ENCODE measurements at places on chromosomes 7 and 10.

DNA sequence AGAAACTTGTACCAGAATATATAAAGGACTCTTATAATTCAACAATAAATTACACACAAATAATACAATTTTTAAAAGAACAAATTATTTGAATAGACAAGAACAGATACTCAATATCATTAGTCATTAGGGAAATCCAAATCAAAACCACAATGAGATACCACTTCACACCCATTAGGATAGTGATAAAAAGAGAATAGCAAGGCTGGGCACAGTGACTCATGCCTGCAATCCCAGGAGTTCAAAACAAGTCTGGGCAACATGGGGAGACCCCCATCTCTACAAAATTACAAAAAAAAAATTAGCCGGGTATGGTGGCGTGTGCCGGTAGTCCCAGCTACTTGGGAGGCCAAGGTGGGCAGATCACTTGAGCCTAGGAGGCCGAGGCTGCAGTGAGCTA lies 52.2 kb upstream of the KCNIP2 start:
- no peak for DNase-seq

DNA sequence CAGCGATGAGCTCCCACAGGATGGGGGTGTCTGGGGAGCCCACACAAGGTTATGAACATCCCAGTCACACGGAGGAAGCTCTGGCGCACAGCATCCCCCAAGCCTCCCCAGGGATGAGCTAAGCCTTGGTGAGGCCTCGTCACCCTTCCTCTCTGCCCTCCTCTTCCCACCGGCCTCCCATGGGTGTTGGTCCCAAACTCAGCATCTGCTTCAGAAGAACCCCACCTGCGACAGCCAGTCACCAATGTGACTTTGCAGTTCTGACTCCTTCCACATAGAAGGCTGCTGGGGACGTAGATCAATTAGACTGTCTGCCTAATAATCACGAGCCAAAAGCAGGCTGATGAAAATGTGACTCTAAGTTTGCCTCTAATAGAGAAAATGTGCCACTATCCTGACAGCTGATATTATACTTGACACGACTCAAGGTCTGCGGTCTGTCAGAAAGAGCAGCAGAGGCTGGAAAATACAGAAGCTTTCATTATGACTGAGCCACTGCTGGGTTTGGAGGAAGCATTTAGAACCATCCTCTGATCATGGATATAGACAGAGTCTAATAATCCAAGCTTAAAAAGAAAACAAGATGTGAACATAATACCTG lies 116.0 kb upstream of the PFKP start:
- DNase-seq = no peak

DNA sequence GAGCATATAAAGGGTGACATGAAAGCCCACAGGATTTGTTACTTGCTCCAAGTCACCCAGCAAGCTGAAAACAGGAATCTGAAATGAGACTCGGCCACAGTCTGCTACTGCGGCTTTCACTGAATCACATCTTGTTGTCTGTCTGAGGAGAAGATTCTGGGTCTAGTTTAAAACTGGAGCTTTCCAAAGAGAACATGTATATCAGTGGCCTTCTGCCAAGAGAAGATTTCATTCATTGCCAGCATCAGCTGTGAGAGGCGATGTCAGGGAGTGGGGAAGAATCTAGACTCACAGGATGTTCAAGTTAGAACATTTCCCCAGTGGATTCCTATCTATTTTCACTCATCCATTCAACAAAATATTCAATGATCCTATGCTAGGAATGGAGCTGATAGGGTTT lies 122.8 kb downstream of the GALNT17 start:
- no peak for DNase-seq

DNA sequence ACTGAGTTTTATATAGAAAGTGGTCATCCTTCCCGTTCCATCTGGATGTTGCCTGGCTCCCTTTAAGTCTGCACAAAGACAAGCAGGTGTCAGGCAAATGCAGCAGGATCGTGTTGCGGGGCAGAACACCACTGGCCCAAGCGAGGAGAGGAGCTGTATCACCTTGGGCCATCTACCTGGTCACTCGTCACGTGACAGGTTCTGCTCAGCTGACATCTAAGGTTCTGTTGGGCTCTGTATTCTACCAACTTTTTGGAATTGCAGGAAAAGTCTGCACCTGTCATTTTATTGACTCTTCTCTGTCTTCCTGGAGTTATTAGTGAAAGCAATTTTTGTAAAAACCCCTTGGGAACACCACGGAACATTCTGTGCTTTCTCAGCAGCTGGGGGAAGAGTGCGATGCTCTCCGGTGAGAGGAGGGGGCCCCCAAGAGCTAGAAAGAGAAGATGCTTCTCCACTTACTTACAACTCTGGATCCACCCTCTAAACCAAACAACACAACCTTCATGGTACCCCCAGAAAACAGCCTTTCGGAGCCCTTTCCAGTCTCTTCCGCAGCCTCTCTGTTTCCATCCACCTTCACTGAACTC lies 83.4 kb upstream of the NMT2 start:
- no peak for DNase-seq

DNA sequence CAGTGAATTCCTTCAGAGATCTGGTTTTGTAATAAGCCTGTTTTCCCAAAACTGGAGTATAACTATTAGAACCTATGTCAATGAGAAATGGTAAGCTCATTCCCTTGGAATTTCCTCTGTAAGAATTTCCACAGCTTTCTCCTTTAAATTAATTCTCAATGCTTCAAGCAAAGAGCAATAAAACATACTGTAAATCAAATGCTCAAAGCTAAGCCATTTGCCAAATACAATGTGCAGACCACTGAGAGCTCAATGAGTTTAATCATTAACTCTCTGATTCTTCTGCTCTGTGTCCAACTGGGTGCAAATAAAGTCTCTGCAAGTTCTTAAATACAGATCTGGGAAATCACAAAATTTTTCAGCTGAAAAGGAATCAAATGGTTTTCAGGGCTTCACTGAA lies 227.6 kb upstream of the IMMP2L start:
- DNase-seq = no peak

- DNase-seq = no peak
Measured at GRCh38 chr7:34058801-34059135, 153.4 kb downstream of the BMPER start.

DNA sequence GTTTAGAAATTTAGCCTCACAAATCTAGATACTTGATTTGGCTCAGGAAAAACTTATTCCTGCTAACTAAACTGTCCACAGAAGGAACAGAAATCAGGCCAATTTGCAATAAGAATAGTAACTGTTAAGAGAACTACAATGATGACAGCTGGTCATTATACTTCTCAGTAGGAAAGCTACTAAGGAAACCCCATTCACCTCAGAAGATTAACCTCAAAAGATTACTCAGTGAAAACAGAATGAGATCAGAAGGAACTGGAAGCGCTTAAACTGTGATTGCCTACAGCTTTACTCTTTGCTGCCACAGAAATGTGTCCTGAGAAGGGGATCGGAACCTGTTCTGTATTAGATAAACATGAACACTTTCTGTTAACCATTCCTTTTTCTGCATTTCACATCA lies 24.3 kb upstream of the DNAJB12 start:
- no peak for DNase-seq

- no peak for DNase-seq
Measured at GRCh38 chr10:69334302-69335062, 56.2 kb downstream of the HK1 start.

- DNase-seq = no peak
Measured at GRCh38 chr7:138247568-138248333, 171.5 kb downstream of the AKR1D1 start.

Data from caudate nucleus (tissue), 63 donors.